ENCODE measurements at places on chromosomes 4 and X.

DNA sequence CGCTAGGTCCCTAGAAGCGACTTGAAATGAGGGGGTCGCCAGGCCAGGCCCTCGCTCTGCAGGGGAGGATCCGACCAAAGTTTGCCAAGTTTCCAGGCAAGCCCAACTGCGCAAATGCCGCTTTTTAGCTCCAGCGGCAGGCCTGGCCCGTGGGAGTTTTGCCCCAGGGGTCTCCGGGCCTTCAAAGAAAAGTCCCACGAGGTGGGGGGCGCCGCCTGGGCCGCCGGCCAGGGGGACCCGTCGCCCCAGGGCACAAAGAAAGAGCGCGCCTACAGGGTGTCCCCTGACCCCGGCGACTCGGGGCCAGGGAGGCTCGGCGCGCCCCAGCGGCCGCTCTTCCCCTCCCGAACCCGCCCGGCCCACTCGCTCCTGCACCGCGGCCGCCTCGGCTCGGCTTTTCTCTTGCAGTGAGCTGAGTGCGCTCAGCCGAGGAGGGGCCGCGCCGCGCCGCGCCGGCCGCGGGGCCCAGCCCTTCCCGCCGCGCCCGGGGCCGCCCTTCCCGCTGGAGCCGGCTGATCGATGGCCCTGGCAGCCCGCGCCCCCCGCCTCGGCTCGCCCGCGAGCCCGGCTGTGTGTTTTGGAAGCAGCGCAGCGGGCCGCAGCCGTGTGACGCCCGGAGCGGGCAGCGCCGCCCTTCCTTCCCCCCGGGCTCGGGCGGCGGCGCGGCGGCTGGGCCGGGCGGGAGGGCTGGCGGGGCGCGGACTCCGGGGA is 754 bp upstream of the KLF3 start:
- no peak for DNase-seq

DNA sequence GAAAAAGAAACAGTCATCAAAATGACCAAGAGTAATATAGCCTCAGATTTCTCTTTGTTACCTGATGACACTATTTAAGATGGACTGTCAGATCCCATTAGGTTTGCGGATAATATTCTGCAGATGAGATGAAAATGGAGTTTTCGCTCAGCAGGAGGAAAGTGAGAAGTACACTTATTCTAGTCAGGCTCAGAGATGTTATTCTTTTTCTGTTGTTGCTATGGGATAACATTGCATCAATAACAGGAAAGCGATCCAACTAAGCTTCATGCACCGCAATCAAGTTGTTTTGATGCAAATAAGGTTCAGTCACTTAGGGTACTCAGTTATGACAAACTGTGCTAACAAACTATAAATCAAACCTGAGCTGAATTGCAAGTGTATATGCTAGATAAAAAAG is 415.0 kb downstream of the CCSER1 start:
- DNase-seq: no peak

- DNase-seq: no peak
Observed at GRCh38 chrX:2383144-2383543, 117.6 kb downstream of the DHRSX start.

DNA sequence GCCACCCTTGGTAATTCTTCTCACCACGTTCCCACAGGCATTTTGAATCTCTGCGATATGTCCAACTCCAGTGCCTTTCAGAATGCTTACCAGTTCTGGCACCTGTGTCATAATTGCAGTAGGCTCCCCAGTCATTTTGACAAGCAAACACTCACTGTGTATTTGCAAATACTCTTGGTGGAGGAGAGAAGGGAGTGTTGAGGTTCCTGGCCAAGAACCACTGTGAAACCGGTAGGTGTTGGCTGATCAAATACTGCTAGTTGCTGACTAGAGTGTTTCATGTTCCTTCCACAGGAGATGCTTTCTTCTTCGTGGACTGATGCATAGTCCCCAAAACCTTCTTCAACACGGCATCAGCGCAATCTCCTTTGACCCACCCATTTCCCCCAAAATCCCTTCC is 16.0 kb upstream of the NLGN4X start:
- no peak for DNase-seq

DNA sequence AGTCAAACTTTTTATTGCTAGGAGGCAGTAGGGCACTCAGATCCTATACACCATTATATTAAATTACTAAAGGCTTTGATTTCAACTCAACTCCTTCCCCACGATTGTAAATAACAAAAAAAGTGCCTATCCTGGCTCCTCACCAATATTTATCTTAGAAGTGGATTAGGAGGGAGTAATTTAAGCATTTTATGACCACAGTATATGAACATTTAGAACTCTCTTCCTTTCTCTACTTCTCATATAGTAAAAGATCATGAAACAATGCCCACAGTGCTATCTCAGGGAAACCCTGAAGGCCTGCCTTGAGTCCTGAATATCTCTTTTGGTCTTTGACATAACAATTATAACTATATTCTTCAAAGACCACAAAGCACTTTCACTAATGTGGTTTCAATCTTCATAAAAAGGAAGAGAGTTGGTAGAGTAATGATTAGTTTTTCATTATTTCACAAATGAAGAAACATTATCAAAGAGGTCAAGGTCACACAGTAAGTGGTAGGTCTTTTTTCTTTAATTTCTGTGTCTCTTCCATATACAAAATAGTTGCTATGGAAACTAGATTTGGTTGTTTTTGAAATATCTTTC is 29.1 kb upstream of the ADH1C start:
- no peak for DNase-seq

- no peak for DNase-seq
Observed at GRCh38 chrX:73850124-73851013, 287.4 kb downstream of the CHIC1 start.

- no peak for DNase-seq
Observed at GRCh38 chr4:55255179-55255578, 90.9 kb upstream of the SRD5A3 start.

- DNase-seq: no peak
Observed at GRCh38 chr4:104025251-104025650, 305.5 kb upstream of the TACR3 start.

- no peak for DNase-seq
Observed at GRCh38 chr4:184653650-184654049, 4.1 kb downstream of the PRIMPOL start.

DNA sequence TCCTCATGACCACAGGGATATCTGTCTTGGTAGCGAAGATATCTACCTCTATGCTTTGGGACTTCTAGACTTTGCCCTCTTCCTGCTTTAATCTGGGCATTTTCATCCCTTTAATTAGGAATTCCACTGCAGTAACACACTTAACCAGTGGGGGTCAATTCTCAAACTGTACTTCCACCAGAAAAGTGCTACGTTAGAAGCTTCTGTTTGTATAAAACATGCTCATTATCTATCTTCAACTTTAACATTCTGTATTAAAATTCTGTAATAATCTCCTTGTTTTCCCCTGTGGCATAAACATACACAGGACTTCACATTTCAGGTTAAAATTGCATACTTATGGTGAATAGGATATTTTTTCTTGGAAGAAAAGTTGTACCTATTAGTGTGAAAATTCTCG is 105.6 kb downstream of the AMMECR1 start:
- DNase-seq: no peak

DNA sequence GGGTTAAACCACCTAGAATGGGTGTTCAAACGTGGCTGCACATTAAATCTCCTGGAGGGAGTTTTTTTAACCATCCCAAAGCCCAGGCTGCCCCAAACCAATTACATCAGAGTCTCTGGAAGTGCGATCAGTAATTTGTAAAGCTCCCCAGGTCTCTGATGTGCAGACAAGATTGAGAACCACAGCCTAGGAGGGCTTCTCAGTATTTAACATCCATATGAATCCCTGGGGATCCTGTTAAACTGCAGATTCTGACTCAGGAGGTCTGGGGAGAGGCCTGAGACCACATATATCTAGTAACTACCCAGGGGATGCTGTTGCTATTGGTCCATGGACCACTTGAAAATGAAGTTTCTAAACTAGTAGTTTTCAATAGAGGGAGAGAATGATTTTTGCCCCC is 42.6 kb downstream of the SMPX start:
- no peak for DNase-seq

- DNase-seq: no peak
Observed at GRCh38 chrX:47748576-47748975, 88.1 kb upstream of the ZNF81 start.

GRCh38 chrX:119288890-119289393 is 52.9 kb downstream of the PGRMC1 start:
- DNase-seq: no peak

GRCh38 chr4:48032721-48033120 is 16.1 kb downstream of the NIPAL1 start:
- no peak for DNase-seq

- DNase-seq: no peak
Observed at GRCh38 chr4:181507180-181507835, 735.9 kb upstream of the TENM3 start.

- DNase-seq: no peak
Observed at GRCh38 chr4:155530290-155530689, 136.4 kb upstream of the GUCY1A1 start.

DNA sequence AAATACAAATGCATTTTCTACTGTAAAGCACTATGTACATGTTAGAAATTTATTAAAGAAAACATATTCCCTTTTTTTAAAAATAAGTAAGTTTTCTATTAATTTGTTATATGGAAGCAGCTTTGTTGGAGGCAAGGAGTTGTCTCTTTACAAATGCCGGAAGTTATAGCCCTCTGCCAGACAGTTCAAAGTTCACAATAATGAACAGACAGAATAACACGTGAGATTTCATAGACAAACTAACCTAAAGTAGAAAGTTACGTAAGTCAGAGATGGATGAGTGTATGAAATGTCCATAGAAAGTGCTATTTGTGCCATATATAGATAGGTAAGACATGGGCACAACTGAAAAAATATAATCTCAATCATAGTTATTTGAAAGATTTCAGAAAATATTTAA is 43.9 kb upstream of the NEIL3 start:
- DNase-seq: no peak

DNA sequence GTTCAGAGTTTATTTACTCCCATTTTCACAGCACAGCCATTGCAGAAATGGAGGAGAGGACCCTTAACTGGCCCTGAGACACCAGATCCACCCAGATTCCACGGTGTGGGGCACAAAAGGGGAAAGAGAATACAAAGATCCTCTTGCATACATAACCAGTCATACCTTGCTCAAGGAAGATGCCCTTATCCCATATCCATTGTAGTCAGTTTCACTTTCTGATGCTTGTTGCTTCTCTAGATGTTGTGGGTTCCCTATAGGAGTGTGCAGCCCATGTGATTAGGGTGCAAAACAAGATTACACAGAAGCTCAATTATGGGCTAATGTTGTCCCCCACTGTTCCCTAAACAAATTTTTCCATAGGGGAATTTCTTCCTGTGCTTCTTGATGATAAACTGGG is 1309.0 kb upstream of the PABPC4L start:
- no peak for DNase-seq

Measured in activated gamma-delta T cell treated with Interleukin-2 at 50 U/mL for 16 hours (primary cell).